ENCODE measurements at places on chromosomes 1 and 21.

GRCh38 chr1:247854899-247855545, 2.0 kb upstream of the TRIM58 start:
- DNase-seq = no peak

DNA sequence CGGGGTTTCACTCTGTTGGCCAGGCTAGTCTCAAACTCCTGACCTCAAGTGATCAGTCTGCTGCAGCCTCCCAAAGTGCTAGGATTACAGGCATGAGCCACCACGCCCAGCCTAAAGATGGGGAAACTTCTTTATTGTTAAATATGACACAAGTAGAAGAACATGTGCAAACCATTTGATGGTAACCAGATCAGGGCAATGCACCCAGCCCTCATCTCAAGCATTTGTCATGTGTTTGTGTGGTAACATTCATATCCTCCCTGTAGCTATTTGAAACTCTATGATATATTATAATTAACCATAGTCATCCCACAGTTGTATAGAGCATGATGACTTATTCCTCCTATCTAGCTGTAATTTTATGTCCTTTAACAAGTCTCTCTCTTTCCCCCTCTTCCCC, 119.5 kb upstream of the TMPRSS2 start:
- no peak for DNase-seq

- no peak for DNase-seq
Measured at GRCh38 chr1:44848456-44849181, 5.6 kb upstream of the PTCH2 start.

DNA sequence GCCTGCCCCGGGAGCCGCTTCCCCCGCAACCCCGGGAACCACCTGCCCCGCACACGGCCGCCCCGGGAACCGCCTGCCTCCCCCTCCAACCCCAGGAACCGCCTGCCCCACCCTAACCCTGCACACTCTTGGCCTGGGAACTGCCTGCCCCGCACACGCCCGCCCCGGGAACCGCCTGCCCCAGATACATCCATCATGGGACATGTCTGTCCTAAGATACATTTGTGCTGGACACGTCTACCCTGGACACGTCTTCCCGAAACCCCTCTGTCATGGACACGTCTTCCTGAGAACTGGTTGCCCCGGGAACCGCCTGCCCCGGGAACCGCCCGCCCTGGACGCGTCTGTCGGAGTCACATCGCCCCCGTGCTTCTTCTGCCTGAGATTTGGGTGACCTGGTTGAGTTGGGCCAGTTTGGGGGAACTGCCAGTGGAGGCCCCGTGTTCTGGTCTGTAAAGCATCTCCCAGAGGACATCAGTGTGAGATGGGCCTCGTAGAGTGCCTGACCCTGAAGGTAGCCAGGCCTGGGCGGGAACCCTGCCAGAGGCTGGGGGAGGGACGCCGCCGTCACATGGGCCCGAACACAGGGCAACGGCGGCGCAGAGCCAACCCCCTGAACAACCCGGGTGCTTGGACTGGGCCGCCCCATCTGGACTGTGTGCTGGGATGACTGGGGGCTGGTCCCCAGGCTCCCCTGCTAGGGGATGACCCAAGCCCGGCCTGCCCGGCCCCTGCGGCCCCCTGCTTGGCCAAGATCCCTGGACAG, 3.6 kb downstream of the PERM1 start:
- DNase-seq = no peak

Measured in HAP-1 (cell line).